ENCODE measurements at places on chromosomes 7 and 10.

DNA sequence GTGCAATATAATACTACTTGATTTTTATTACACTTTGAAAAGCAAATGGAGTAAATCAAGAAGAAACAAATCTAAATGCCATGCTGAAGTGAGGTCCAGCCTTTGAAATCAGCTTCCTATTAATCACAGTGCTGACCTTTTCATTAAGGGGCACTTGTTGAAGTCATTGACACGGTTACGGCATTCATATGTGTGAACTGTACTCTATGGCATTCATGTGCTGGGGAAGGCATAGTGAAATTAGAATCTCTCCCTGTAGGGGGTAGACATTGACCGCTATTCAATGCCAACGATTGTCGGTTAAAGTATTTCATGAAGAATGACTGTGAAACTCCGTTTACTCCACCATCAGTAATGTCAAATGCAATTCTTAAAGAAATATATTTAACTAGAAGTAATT lies 296.1 kb upstream of the SEMA3A start:
- DNase-seq: no peak

GRCh38 chr10:30215141-30215540 lies 133.9 kb downstream of the MTPAP start:
- DNase-seq: no peak

- DNase-seq: no peak
These were observed 173.4 kb downstream of the NPSR1 start for GRCh38 chr7:34831436-34831835.

- DNase-seq: no peak
These were observed 27.1 kb downstream of the ST7 start for GRCh38 chr7:116980354-116980753.
